CD4-positive, alpha-beta T cell treated with Interleukin-1 beta for 1 hour (primary cell): ENCODE measurements at places on chromosomes 6 and 20.

DNA sequence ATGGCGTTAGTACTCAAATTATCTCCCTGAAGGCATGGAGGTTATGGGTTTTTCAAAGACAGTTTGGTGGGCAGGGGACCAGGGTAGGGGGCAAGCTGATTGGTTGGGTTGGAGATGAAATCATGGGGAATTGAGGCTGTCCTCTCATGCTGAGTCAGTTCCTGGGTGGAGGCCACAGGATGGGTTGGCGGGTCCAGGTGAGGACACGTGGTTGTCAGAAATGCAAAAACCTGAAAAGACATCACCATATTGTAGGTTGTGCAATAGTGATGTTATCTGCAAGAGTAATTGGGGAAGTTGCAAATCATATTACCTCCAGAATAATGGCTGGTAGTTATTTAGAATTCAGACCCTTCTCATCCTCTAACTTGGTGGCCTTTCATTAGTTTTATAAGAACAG is 30.1 kb downstream of the GPX6 start:
- DNase-seq = no peak

DNA sequence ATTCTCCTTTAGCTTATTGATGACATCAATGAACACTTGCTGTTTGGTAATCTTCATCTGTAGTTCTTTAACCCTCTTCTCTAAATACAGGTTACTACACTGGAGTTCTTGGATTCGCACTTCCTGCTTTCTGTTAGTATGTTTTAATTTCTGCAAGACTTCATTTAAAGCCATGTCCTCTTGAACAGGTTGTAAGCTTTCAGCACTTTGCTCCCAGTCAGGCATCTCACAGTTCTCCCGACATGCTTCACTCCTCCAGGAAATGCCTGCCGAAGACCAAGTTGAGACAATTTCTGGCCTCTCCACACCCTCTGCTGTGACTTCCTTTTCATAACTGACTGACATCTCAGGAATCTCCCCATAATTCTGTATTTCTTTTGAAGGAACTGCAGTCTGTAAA is 15.8 kb downstream of the CAGE1 start:
- no peak for DNase-seq

DNA sequence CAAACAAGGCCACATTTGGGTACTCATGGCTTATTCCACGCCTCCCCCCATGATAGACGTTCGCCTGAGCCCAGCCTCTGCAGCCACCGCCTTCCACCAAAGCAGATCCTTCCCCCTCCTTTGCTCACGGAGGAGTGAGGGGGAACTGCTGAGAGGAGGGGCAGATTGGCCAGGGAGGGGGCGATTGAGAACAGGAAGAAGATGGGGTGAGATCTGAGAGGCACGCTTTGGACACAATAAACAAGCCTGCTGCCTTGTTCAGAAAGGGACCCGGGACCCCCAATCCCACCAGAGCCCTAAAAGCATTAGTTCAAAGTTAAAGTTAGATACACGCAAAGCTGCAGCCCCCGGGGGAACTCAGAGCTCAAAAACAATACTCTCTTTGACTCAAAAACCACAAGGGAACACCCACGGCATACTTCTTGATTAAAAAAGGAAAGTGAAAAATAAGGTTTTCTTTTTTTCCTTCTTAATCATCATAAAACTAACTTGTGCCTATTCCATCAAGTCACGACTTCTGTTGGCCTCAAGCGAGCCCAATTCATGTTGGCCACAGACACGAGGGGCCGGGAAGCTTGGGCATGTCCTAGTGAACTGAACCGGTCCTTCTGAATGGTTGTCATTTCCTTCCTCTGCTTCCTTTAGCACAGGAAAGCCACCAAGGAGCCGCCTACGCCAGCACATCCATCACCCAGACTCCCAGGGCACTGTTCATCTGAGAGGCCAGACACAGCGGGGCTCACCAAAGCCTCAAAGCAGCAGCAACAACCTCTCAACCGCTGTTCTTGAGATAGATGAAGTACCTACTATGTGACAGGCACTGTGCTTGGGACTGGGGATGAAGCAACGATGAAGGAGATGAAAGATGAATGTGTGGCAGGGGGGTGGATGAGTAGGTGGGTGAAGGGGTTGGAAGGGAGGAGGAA is 44.7 kb downstream of the NFATC2 start:
- DNase-seq = peak; percentile 51

GRCh38 chr6:88473589-88473988 is 307.4 kb upstream of the CNR1 start:
- DNase-seq = no peak

- DNase-seq = peak; percentile 83
Measured at GRCh38 chr20:48769069-48769983, 58.5 kb downstream of the PREX1 start.

GRCh38 chr6:395432-396125 is 4.0 kb downstream of the IRF4 start:
- no peak for DNase-seq

- DNase-seq = no peak
Measured at GRCh38 chr6:34056305-34057108, 89.4 kb downstream of the GRM4 start.

DNA sequence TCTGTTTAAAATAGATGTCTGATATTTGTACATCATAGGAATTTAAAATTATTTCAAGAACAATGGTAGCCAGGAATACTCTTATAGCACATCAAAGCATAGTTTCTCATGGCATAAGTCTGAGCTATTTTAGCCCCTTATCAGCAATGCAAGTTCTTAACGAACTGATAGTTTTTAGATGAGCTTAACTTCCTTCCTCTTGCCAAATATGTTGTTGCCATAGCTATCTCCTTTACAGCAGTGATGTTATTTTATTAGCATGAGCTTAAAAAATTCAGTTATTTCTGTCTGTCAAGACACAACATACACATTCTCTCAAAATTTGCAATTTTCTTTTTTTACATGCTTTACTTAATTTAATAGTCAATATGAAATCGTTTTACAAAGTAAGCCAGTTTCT is 867.2 kb downstream of the PHF3 start:
- DNase-seq = no peak

GRCh38 chr6:127023001-127023778 is 95.3 kb upstream of the RSPO3 start:
- DNase-seq = no peak

DNA sequence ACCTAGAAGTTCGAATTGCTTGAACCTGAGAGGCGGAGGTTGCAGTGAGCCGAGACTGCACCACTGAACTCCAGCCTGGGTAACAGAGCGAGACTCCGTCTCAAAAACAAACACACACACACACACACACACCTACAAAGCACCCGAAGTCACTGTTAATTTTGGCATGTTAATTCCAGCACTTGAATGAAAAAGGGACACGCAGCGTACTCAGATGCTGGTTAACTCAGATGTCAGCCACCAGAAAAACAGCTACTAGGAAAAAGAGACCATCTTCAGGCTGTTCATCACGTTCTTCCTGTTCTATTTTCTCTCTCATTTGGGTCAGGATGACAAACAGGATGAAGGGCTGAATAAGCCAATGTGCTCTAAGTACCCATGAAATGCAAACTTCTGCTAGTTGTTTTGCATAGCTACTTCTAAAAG is 46.9 kb downstream of the BLOC1S5 start:
- DNase-seq = no peak

- no peak for DNase-seq
Measured at GRCh38 chr20:61739086-61739831, 326.4 kb downstream of the TAF4 start.

- peak; percentile 25 for DNase-seq
Measured at GRCh38 chr20:1467355-1468116, 887 bp upstream of the NSFL1C start.

DNA sequence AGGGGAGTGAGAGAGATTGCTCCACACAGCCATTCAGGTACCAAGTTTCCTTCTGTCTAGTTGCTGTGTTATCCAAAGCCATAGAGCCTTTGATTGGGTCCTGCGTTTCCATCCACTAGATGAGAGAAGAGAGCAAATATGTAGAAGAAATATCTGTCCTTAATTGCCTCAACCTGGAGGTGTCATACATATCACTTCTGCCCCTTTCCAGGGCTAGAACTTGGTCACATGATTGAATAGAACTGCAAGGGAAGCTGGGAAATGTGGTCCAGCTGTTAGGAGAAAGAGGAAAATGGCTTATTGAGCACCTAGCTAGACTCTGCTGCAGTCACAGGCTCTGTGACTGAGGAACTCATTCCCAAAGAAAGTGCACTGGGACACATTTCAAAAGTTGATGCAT is 115.6 kb upstream of the JAG1 start:
- DNase-seq = no peak

GRCh38 chr6:117444600-117444999 is 18.9 kb upstream of the ROS1 start:
- DNase-seq = no peak

GRCh38 chr6:48826901-48827701 is 636.0 kb downstream of the MMUT start:
- DNase-seq = no peak

DNA sequence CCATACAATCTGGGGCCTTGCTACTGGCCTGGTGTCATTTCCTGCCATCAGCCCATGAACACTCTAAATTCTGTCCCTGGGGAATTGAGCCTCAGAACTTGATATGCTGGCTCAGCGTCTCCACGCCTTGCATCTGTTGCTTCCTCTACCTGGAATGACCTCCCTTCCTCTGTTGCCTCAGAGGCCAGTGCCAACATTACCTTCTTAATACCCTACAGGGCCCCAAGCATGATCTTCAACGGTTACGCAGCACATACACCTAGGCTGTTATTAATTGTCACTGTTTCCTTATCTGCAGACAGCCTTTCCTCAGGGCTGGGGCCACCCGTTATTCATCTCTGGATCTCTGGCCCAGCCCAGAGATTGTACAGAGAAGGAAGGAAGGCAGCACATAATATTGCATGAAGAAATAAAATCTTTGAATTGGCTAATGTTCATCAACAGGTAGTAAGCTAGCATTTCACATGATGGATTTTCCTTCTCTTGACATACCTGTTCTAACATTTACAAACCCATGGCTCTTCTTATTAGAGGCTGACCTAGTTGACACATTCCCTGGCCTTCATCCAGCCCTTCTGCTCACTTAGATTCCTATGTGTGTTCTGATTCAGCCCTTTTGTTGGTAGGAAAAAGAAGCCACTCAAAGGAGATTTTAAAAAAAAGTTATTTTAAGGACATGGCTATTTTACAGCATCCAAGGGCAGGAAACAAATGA is 8.4 kb upstream of the RNF182 start:
- no peak for DNase-seq

GRCh38 chr6:137224799-137225198 is 5.6 kb upstream of the IFNGR1 start:
- DNase-seq = peak; percentile 55

DNA sequence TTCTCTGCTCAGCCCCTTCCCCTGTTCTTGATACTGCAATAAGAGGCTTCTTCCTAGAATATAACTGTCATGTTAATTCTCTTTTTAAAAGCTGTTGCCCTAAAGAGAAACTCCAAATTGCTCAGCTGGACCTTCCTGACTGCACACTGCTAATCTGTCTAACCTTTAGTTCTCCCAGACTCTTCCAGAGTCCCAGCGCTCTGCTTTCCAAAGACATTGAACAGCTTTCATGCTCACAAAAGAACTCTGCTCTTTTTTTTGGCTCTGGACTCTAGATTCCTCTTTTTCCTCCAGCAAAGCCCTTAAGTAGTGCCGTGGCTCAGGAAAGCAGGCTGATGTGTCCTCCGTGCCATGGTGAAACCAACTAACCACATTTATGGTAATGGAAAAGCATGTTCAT is 356.6 kb upstream of the RSPO3 start:
- no peak for DNase-seq
